Mesothelial cell of epicardium (in vitro differentiated cells): ENCODE measurements at places on chromosomes 12 and 14.

DNA sequence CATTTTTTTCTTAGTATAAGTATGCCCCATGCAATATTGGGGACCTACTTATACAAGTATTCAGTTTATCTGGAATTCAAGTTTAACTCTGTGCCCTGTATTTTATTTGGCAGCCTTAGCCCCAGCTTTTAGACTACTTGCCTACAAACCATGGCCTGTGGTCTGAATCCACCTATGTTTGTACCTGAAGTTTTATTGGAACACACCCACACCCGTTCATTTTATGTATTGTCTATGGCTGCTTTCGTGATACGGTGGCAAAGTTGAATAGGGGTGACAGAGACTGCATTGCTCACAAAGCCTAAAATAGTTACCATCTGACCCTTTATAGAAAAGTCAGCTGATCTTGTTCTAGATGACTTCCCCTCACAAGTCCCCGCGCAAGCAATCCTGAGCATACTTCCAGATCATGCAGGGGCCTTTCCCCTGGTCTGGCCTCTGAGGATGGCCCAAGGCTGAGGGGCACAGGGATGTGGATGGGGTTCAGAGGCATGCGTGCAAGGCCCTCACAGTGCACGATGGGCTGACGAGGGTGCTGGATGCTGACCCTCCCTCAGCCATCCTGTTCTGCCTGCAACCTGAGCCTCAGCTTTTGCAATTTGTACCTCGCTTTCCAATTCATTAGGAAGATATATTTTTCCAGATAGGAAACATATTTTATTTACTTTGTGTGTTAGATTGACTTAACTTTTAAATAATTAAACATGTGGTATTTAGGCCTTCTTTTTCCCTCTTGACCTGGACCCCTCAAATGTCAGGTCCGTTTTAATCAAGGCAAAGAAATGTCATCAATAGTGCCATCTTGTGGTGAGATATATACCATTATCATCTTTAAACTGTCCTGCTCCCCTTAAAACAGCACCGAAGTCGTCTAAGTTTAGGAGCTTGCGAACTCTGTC is 527.3 kb upstream of the CCDC196 start:
- DNase-seq, result no peak

DNA sequence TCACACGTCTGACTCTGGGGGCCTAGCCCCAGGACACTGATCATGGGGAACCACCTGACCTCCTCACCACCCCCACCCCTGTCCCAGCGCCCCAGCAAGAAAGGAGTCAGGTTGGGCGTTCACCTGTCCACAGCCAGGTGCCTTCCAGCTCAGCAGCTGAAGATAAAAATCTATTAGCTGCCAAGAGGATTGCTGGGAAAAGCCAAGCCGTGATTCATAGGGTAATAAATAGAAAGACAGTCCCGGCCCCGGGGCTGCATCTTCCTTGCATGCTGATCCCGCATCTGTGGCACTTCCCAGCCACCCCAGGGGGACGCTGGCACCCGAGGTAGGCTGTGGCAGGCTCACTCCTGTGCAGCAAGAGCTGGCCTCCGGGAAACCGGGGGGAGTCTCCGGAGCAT is 70.2 kb upstream of the NCOR2 start:
- DNase-seq, result no peak

GRCh38 chr12:65859519-65859918 is 35.2 kb downstream of the HMGA2 start:
- no peak for DNase-seq

DNA sequence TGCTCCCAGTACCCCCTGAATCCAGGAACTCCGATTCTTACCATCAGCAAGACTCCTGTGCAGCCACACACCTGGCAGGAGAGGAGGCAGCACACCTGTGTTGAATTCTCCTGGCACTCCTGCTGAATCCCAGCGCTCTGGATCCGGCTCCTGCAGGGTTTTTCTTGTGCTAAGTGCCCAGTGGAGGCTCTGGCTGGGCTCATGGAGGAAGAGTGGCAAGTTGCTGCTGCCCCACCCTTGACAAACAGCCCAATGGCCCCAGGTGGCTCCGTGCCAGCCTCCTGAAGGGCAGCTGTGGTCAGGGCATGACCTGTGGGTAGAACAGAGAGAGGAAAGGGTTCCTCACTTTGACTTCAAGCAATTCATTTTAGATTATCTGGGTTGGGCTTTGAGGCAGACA is 20.0 kb downstream of the CRACR2A start:
- DNase-seq, result no peak

DNA sequence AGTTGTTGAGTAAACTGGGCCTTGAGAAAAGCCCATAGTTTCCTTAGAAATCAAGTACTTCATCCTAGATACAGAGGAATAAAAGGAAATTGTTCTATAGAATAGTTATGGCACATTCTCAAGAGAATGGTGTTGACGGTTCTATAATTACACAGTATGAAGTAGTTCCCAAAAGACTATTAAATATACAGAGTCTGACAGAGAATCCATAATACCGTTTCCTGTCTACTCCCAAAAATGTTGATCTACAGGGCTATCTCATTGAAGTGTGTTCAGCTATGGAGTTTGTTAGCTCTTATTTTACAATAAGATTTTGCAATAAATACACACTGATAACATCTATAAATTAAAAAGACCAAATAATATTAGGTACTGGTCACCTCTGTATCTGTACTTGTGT is 799.7 kb downstream of the RPS29 start:
- DNase-seq, result no peak

DNA sequence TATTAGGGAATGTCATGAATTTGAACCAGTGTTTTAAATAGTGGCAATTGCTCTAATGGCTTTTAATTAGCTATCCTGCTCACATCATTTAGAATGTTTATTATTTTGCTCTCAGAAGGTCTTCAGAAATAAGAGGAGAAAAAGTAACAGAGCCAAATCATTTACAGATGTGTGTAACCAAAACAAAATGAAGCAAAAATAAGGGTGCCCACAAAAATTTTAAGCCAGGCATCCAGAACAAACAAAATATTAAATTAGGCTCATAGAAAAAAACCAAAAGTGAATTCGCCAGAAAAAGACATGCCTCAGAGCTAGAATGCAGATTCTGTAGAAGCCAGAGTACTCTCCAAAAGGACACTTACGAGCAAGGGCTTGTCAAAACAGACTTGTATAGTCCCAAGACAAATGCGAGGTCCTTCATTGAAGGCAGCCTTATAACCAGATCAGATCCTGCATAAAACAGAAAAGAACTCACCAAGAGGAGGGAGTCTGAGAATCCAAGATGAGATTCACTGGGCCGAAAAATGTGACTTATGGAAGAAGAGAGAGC is 20.2 kb upstream of the SERPINA1 start:
- no peak for DNase-seq

DNA sequence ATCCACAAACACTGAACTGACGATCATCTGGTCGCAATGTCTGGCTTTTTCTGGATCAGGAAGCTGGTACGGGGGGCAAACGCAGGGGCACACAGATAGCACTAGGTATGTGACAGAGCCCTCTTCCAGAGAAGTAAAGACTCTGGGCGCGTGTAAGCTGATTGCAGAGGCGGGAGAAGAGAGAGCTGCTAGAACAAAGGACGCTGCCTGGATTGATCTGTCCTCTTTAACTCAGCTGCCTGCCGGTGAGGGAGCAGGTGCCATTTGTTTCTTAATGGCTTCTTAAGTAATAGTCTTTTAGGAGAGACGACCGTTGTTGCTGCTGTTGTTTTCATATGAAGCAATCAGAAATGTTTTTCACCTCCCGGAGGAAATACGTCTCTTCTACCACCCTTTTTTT is 77.3 kb downstream of the GLT1D1 start:
- no peak for DNase-seq

GRCh38 chr12:92698474-92698873 is 4.3 kb upstream of the PLEKHG7 start:
- DNase-seq, result no peak

DNA sequence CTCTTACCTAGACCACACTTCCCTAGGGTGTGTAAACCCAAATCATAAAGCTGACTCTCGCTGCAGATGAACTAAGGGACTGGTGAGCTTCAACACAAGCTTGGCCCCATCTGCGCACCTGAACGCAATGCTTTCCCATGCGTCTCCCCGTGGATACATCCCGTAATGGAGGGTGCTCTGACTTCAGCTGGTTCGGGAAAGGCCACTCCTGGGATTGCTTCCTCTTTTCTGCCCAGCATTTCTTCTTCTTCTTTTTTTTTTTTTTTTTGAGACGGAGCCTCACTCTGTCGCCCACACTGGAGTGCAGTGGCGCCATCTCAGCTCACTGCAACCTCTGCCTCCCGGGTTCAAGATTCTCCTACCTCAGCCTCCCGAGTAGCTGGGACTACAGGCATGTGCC is 27.7 kb upstream of the ETFBKMT start:
- DNase-seq, result no peak

- DNase-seq, result no peak
Observed at GRCh38 chr12:31702047-31702446, 26.8 kb downstream of the AMN1 start.

GRCh38 chr14:103495854-103496253 is 26.8 kb downstream of the CKB start:
- no peak for DNase-seq

- no peak for DNase-seq
Observed at GRCh38 chr12:82952946-82953345, 266.2 kb downstream of the TMTC2 start.

DNA sequence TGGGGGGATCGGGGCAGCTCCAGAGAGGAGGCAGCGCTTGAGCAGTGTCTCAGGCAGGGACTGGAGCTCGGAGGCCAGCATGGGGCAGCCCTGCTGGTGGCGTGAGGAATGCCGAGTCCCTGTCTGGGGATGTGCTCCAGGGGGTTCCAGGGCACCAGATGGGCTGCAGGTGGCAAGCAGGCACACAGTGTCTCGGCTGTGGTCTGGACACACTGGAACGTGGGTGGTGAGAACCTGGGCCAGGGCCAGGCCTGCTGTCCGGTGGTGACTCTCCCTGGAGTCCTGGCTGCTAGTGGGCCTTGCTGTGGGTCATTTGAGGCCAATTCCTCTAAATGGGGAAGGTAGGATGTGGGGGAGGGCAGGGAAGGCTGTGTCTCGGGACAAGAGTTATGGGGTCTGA is 199.4 kb upstream of the RTL1 start:
- peak; percentile 28 for DNase-seq

GRCh38 chr12:43711348-43711747 is 47.2 kb downstream of the PUS7L start:
- DNase-seq, result no peak

- DNase-seq, result no peak
Observed at GRCh38 chr14:61499991-61500390, 178.6 kb downstream of the PRKCH start.

- no peak for DNase-seq
Observed at GRCh38 chr12:130608132-130608531, 108.0 kb downstream of the RIMBP2 start.

DNA sequence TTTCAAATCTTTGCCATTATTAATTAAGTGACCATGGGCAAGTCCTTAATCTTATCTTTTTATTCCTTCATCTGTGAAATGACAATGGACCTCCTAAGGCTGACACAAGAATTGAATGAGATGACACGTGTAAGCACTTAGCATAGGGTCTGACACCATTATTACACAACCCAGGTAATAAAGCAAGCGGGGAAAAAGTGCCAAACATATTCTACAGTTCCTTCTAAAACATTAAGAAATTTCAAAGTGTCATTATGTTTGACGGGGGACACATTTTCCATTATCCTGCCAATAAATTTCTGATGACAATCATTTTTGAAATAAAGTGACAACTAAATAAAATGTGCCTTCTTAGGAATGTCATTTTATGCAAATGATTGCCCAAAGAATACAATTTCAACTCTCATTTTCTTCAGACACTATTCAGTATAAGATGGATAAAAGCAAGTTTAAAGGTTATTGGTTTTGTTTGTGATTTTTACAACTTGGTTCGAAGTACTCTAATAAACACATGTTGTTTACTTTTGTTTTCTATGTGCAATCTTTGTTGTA is 3.0 kb downstream of the ANKS1B start:
- no peak for DNase-seq

GRCh38 chr14:75147423-75148071 is 20.7 kb upstream of the NEK9 start:
- DNase-seq, result peak; percentile 49

- DNase-seq, result no peak
Observed at GRCh38 chr12:14766649-14767215, 36.5 kb downstream of the WBP11 start.

- DNase-seq, result no peak
Observed at GRCh38 chr12:68425998-68426397, 93.8 kb upstream of the MDM1 start.

DNA sequence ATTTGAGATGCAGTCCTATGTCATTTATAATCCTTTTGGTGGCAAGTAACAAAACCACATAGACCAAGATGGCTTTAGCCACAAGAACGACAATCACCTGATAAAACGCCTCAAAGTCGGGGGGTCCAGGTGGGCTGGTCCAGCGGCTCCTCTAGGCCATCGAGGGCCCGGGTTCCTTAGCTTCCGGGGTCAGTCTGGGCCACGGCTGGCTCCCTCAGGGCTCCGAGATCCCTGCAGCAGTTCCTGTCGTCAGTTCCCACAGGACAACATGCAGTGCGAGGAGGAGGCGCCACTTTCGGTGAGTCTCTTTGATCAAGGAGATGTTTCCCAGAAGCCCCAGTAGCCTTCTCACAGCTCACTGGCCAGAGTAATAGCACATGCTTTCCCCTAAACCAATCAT is 574.6 kb downstream of the AACS start:
- DNase-seq, result no peak

GRCh38 chr12:51886021-51886710 is 1.7 kb upstream of the ANKRD33 start:
- DNase-seq, result no peak

DNA sequence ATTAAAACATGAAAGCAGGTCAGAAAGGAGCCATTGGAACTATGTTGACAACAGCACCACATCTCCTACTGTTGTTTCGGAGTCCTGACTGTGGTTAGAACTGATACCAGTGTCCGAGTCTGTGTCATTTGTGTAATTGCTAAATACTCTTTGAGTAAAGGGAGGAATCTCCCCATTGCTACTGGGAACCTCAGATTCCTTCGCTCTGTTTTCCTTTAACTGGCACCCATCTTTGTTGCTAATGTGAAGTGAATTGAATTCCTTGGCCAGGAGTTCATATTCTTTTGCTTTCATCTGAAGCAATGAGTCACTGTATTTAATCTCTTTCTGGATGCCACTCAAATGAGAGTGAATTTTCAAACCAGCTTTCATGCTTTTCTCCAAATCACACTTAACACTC is 31.5 kb downstream of the RASSF9 start:
- DNase-seq, result no peak

- DNase-seq, result no peak
Observed at GRCh38 chr14:98949051-98949450, 322.9 kb downstream of the BCL11B start.

DNA sequence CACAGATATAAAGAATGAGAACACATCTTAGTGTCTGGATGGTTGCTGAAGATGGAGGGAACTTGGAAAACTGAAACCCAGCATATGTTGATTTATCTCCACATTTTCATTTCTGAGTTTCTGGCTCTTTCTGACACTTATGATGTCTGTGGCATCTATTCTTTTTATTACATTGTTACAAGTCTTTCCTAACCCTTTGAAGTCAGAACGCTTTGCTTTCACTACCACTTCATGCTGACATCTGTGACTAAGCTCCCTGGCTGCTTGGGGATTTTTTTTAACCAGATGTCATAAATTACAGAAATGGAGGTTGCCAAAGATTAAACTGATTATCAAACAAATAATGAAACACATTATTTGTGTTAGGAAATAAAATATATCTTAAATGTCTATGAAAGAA is 188.7 kb downstream of the KITLG start:
- no peak for DNase-seq

- DNase-seq, result no peak
Observed at GRCh38 chr14:72463291-72463866, 430.5 kb downstream of the DPF3 start.

GRCh38 chr14:96096639-96097610 is 57.8 kb downstream of the C14orf132 start:
- no peak for DNase-seq
